Activated CD8-positive, alpha-beta memory T cell treated with anti-CD3 and anti-CD28 coated beads, Interleukin-2, amount 10 ng/mL, durations not matched to agents 7 days and 5 days (primary cell): ENCODE measurements at places on chromosomes 3 and 15. TPM values are rescaled to one million over a fixed set of nuclear protein-coding genes. Genes with fewer than 3 reads are reported as not detected.

ANKDD1A gene
- total RNA-seq, result 24.4 TPM

- peaks cover 55% of the 10 kb centered on the region for H3K4me1 ChIP-seq
- no peak overlapping the region for H3K4me3 ChIP-seq
- H3K27ac ChIP-seq, result no peak overlapping the region
- H3K36me3 ChIP-seq, result peaks cover 14% of the 10 kb centered on the region
These were observed 14.3 kb upstream of the SRP14 start for GRCh38 chr15:40053079-40053830.

- no peaks in the 10 kb centered on the region for H3K36me3 ChIP-seq
- no peak overlapping the region for H3K27ac ChIP-seq
- no peak overlapping the region for H3K4me3 ChIP-seq
- H3K4me1 ChIP-seq, result no peaks in the 10 kb centered on the region
- H3K27me3 ChIP-seq, result no peaks in the 10 kb centered on the region
These were observed 480.5 kb downstream of the CNTN4 start for GRCh38 chr3:2579206-2579605.

GRCh38 chr3:195260280-195260905 lies 10.6 kb downstream of the XXYLT1 start:
- peak overlapping the region; percentile 77 for H3K4me3 ChIP-seq
- H3K4me1 ChIP-seq, result peaks cover 16% of the 10 kb centered on the region
- peak; percentile 59 for DNase-seq

- no peaks in the 10 kb centered on the region for H3K36me3 ChIP-seq
- H3K27me3 ChIP-seq, result no peaks in the 10 kb centered on the region
- no peak for DNase-seq
- H3K27ac ChIP-seq, result no peak overlapping the region
- H3K4me1 ChIP-seq, result no peaks in the 10 kb centered on the region
- H3K4me3 ChIP-seq, result no peak overlapping the region
These were observed 326.4 kb upstream of the WNT5A start for GRCh38 chr3:55813268-55814097.

DNA sequence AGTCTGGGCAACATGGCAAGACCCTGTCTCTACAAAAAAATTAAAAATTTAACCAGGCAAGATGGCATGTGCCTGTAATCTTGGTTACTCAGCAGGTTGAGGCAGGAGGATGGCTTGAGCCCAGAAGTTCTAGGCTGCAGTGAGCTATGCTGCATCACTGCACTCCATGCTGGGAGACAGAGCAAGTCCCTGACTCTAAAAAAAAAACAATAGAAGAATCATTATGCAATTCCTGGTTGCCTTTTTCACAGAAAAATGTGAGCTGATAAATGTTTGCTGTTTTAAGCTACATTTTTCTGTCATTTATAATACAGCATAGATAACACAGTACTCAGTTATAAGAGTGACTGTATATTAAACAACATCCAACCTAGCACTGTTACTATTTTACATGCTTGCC lies 148.8 kb downstream of the SCAPER start:
- H3K27ac ChIP-seq, result no peak overlapping the region
- no peak for DNase-seq
- no peaks in the 10 kb centered on the region for H3K27me3 ChIP-seq
- H3K4me1 ChIP-seq, result peaks cover 2% of the 10 kb centered on the region

- H3K36me3 ChIP-seq, result no peaks in the 10 kb centered on the region
- no peak overlapping the region for H3K4me3 ChIP-seq
- no peaks in the 10 kb centered on the region for H3K27me3 ChIP-seq
These were observed 215.7 kb downstream of the POLQ start for GRCh38 chr3:121330118-121330517.

DNA sequence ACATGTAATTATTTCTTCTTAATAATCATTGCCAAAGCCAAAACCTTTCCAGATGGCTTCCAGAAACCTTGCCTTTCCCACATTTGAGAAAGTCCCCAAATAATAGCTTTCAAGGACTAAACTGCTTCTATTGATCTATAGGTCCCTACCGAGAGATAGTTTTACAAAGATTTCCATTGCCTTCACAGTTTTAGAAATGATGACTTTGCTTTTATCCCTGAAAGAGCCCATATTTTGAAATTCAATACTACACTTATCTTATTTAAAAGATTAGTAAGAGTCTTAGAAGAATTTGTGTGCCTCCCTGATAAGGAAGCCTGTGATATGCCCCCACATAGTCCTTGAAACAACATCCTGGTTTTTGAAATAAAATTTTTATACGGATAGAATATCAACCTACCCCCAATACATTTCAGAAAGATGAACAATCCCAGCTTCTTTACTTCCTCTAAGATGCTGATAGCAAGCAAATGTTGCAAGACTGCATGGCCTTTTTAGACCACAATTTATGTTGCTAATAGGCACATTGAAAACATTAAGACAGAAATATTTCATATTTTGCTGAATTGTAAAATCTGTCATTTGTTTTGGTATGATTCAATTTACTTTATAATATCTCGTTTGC lies 146.3 kb downstream of the TMCO5A start:
- peaks cover 66% of the 10 kb centered on the region for H3K27me3 ChIP-seq
- DNase-seq, result no peak
- no peak overlapping the region for H3K27ac ChIP-seq
- H3K36me3 ChIP-seq, result no peaks in the 10 kb centered on the region
- peaks cover 18% of the 10 kb centered on the region for H3K4me1 ChIP-seq

GRCh38 chr3:170600005-170600624 lies 14.2 kb upstream of the SLC7A14 start:
- no peak for DNase-seq
- H3K36me3 ChIP-seq, result no peaks in the 10 kb centered on the region
- no peak overlapping the region for H3K27ac ChIP-seq
